ENCODE measurements at places on chromosomes 4 and X.

GRCh38 chrX:2261831-2262667 lies 238.7 kb downstream of the DHRSX start:
- peak; percentile 33 for DNase-seq

DNA sequence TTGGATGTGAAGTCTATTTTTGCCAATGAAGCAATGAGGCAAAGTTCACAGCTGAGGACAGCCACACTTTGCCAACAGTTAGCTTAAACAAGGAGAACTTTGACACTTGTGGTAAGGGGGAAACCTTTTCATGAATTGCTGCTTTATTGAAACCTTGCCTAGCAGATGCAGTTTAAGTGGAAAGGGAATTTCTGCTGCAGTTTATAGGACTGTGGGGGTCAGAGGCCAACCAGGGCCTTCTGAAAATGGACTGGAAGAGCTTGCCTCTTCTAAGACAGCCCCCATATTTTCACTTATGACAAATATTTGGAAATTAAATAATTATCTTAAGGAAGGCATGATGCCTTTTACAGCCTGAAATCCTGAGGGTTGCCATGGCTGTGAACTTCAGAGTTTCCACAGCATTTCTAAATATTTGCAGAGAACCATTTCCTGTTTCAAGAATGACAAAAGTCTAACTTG lies 550.3 kb downstream of the RAB28 start:
- no peak for DNase-seq

DNA sequence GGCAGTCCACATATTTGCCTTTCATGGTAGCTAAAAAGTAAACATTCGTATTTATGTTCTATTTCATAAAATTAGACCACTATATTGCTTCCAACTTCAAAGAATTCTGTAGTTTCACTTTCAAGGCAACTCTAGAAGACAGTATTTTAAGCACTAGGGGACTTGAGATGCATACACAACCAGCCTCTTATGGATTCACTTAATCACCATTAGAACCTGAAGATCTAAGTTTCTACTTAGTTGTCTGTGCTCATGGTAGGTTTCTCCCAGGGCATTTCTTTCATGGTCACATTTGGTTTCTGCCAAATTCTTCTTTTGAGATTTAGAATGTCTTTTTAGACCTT lies 209.9 kb upstream of the HCCS start:
- no peak for DNase-seq

- DNase-seq, result peak; percentile 8
Measured at GRCh38 chr4:187993827-187994226, 1.7 kb upstream of the ZFP42 start.

GRCh38 chr4:158094413-158095134 lies 78.3 kb downstream of the GASK1B start:
- DNase-seq, result peak; percentile 70

- no peak for DNase-seq
Measured at GRCh38 chr4:127656047-127656680, 23.4 kb downstream of the INTU start.

- no peak for DNase-seq
Measured at GRCh38 chr4:123444290-123444731, 47.7 kb downstream of the SPRY1 start.

GRCh38 chr4:103895876-103896465 lies 176.2 kb upstream of the TACR3 start:
- no peak for DNase-seq

GRCh38 chrX:137172317-137172948 lies 138.6 kb upstream of the GPR101 start:
- no peak for DNase-seq

GRCh38 chr4:113474017-113474416 lies 287.5 kb downstream of the CAMK2D start:
- DNase-seq, result no peak

GRCh38 chrX:618761-619450 lies 11.7 kb upstream of the SHOX start:
- DNase-seq, result no peak

- DNase-seq, result no peak
Measured at GRCh38 chrX:65750674-65751469, 83.4 kb downstream of the MSN start.

DNA sequence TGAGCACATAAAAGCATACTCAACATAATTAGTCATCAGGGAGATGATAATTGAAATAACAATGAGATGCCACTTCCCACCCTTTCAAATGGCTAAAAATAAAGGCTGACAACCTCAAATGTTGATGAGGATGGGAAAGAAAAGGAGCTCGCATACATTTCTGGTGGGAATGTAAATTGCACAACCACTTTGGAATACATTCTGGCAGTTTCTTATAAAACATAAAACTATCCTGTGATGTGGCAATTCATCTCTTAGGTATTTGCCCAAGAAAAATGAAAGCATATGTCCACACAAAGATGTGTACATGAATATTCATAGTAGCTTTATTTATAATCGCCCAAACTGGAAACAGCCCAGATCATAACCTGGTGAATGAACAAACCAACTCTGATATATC lies 687 bp upstream of the ZNF275 start:
- DNase-seq, result no peak

GRCh38 chr4:147736458-147736857 lies 4.6 kb downstream of the ARHGAP10 start:
- peak; percentile 86 for DNase-seq

- DNase-seq, result no peak
Measured at GRCh38 chr4:19177616-19178015, 1074.1 kb upstream of the SLIT2 start.

All from ACHN (cell line).